ENCODE measurements at places on chromosomes 11 and 22.

GRCh38 chr22:37211075-37211865 lies 1.0 kb downstream of the SSTR3 start:
- no peak for DNase-seq
- H3K27me3 ChIP-seq: no peaks in the 10 kb centered on the region
- H3K4me1 ChIP-seq: peaks cover 7% of the 10 kb centered on the region
- peaks cover 8% of the 10 kb centered on the region for H3K36me3 ChIP-seq
- no peak overlapping the region for H3K27ac ChIP-seq

DNA sequence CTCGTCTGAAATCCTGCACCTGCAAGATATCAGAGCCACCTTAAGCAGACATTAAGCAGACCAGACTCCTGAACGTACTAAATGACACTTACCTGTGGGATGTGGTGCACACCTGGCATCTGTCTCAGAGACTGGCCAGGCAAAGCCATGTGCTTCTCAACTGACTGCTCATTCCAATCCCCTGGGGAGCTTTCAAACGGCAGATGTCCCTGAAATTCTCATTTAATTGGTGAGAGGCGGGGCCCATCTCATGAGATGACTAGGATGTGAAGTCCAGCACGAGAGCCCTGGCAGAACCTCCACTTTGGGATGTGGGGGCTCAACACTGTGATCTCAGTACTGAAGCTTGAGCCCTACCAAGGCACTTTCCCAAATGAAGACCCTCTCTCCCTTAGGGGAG lies 84.9 kb upstream of the HMGXB4 start:
- H3K4me1 ChIP-seq: no peaks in the 10 kb centered on the region
- no peak overlapping the region for H3K27ac ChIP-seq
- H3K36me3 ChIP-seq: no peaks in the 10 kb centered on the region
- no peak overlapping the region for H3K4me3 ChIP-seq
- peaks cover 9% of the 10 kb centered on the region for H3K27me3 ChIP-seq

DNA sequence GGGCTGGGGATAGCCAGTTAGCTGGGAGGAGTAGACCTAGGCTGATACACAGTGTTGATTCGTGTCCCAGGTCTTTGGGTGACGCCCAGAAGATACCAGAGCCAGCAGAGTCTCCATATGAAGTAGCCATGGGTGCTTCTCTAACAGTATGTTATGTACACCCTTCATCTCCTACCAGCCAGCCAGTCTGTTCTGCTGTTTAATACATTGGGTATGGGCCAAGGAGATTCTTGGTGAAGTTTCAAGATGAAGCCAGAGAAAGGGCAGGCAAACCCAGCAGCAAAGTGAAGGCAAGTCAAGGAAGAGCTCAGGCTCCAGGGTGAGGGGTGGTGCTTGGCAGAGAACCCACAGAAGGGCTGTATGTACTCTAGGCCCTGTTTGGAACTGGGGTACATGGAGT lies 56.4 kb downstream of the PPFIBP2 start:
- H3K27ac ChIP-seq: no peak overlapping the region
- no peaks in the 10 kb centered on the region for H3K36me3 ChIP-seq
- no peaks in the 10 kb centered on the region for H3K4me1 ChIP-seq

- H3K4me3 ChIP-seq: no peak overlapping the region
- peaks cover 26% of the 10 kb centered on the region for H3K27me3 ChIP-seq
- H3K27ac ChIP-seq: no peak overlapping the region
- H3K36me3 ChIP-seq: no peaks in the 10 kb centered on the region
Observed at GRCh38 chr11:35937700-35938099, 6.2 kb upstream of the LDLRAD3 start.

- peaks cover 2% of the 10 kb centered on the region for H3K27me3 ChIP-seq
- H3K27ac ChIP-seq: no peak overlapping the region
- H3K4me1 ChIP-seq: no peaks in the 10 kb centered on the region
- H3K4me3 ChIP-seq: no peak overlapping the region
- H3K36me3 ChIP-seq: no peaks in the 10 kb centered on the region
Observed at GRCh38 chr11:130522284-130522961, 74.0 kb downstream of the ADAMTS15 start.

DNA sequence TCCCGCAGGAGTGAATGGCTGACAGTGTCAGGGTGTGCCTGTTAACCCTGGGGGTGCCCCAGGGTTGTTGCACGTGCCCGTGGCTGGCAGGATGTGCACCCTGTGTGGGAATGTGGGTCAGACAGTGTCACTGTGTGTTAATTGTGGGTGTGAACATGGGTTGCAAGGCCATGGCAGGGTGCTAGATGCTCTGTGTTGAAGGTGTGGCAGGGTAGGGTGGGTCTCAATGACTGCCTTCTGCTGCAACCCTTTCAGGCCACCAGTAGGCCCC lies 8.3 kb downstream of the RIN1 start:
- DNase-seq: no peak
- H3K4me1 ChIP-seq: peaks cover 25% of the 10 kb centered on the region
- no peaks in the 10 kb centered on the region for H3K36me3 ChIP-seq

GRCh38 chr11:127136438-127136837 lies 135.9 kb upstream of the KIRREL3 start:
- DNase-seq: no peak
- no peaks in the 10 kb centered on the region for H3K36me3 ChIP-seq
- H3K4me1 ChIP-seq: no peaks in the 10 kb centered on the region
- no peak overlapping the region for H3K27ac ChIP-seq
- H3K4me3 ChIP-seq: no peak overlapping the region

DNA sequence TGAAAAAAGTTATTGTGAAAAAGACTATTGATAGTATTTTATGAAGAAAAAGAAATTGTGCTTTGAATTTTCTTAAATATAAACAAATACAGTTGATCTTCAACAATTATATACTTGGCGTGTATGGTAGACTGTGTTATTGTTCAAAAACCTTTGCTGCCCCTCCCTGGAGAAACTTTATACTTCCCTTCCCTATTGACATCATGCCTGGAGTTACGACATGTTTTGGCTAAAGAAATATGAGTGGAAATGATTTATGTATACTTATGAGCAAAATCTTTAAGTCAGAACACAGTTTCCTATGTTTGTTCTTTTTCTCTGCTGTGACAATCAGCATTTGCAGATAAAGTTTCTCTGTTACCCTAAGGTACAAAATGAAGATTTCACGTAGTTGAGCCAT lies 243.8 kb downstream of the TMEM135 start:
- H3K27ac ChIP-seq: no peak overlapping the region
- no peaks in the 10 kb centered on the region for H3K27me3 ChIP-seq
- peaks cover 3% of the 10 kb centered on the region for H3K36me3 ChIP-seq
- no peak for DNase-seq
- no peaks in the 10 kb centered on the region for H3K4me1 ChIP-seq
- H3K4me3 ChIP-seq: no peak overlapping the region

GRCh38 chr22:32255217-32255616 lies at the start of gene SLC5A4:
SLC5A4 (minus strand) TSS chr22:32255347; CDS start chr22:32255329, 18 bp downstream.
- H3K36me3 ChIP-seq: no peaks in the 10 kb centered on the region
- no peak for DNase-seq
- no peaks in the 10 kb centered on the region for H3K4me1 ChIP-seq
- peaks cover 18% of the 10 kb centered on the region for H3K27me3 ChIP-seq

DNA sequence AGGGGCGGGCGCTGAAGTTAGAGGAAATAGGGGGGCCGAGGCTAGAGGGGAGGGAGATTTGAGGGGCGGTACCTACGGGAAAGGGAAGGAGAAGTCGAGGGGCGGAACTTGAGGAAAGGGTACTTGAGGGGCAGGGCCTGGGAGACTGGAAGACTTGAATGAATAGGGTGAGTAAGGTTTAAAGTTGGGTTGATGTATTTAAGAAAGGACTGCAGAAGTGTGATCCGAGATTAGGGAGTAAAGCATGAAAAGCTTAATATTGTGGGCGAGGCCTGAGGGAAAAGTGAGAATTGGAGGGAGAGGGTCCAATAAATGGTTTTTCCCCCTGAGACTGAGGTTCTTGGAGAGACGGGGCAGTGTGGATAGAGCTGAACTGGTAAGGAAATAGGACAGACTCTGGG lies 723 bp downstream of the HSCB start:
- peak overlapping the region; percentile 70 for H3K27ac ChIP-seq
- no peak for DNase-seq
- H3K4me3 ChIP-seq: peak overlapping the region; percentile 86
- peaks cover 39% of the 10 kb centered on the region for H3K4me1 ChIP-seq
- no peaks in the 10 kb centered on the region for H3K27me3 ChIP-seq

- H3K27me3 ChIP-seq: peaks cover 3% of the 10 kb centered on the region
- no peaks in the 10 kb centered on the region for H3K4me1 ChIP-seq
- H3K27ac ChIP-seq: no peak overlapping the region
Observed at GRCh38 chr22:27086080-27087044, 429.0 kb downstream of the MIAT start.

DNA sequence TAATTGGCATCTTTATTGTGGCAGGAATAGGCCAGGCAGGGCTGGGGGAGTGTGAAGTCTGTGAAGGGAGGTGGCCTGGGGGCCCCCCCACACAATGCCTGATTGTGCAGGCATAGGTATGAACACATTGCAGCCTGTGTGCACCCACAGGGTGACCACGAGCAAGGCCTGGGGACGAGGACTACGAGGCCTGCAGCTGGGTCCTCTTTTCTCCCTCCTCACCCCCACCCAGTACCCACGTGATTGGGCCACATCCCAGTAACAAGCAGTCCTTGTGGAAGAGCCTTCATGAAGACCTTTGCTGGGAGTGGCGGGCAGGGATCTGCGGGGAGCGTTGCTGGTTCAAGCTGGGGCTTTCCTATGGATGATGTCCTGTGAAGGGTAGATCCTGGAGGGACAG lies 29.3 kb downstream of the ZBTB16 start:
- H3K4me1 ChIP-seq: peaks cover 24% of the 10 kb centered on the region
- H3K4me3 ChIP-seq: no peak overlapping the region
- no peak overlapping the region for H3K27ac ChIP-seq
- DNase-seq: no peak
- peaks cover 2% of the 10 kb centered on the region for H3K36me3 ChIP-seq

- DNase-seq: no peak
- no peak overlapping the region for H3K4me3 ChIP-seq
- H3K36me3 ChIP-seq: no peaks in the 10 kb centered on the region
- H3K4me1 ChIP-seq: no peaks in the 10 kb centered on the region
Observed at GRCh38 chr22:29130476-29130875, 57.6 kb downstream of the KREMEN1 start.

- no peak for DNase-seq
- no peaks in the 10 kb centered on the region for H3K36me3 ChIP-seq
- no peak overlapping the region for H3K4me3 ChIP-seq
- H3K27ac ChIP-seq: no peak overlapping the region
- H3K4me1 ChIP-seq: peaks cover 9% of the 10 kb centered on the region
Observed at GRCh38 chr11:66717925-66718319, 11.1 kb downstream of the SPTBN2 start.

GRCh38 chr11:23869671-23870070 lies 627.2 kb upstream of the LUZP2 start:
- H3K36me3 ChIP-seq: no peaks in the 10 kb centered on the region
- no peak overlapping the region for H3K27ac ChIP-seq
- no peak overlapping the region for H3K4me3 ChIP-seq
- H3K4me1 ChIP-seq: no peaks in the 10 kb centered on the region

GRCh38 chr11:86639137-86639536 lies 33.3 kb downstream of the ME3 start:
- peaks cover 46% of the 10 kb centered on the region for H3K4me1 ChIP-seq
- DNase-seq: no peak
- H3K36me3 ChIP-seq: peaks cover 3% of the 10 kb centered on the region
- no peak overlapping the region for H3K27ac ChIP-seq
- H3K27me3 ChIP-seq: peaks cover 23% of the 10 kb centered on the region

- H3K36me3 ChIP-seq: no peaks in the 10 kb centered on the region
- peaks cover 2% of the 10 kb centered on the region for H3K27me3 ChIP-seq
- no peak overlapping the region for H3K4me3 ChIP-seq
- no peak overlapping the region for H3K27ac ChIP-seq
Observed at GRCh38 chr22:49692499-49693225, 135.0 kb downstream of the BRD1 start.

- peaks cover 90% of the 10 kb centered on the region for H3K27me3 ChIP-seq
- DNase-seq: no peak
- H3K36me3 ChIP-seq: peaks cover 2% of the 10 kb centered on the region
- H3K27ac ChIP-seq: no peak overlapping the region
- H3K4me3 ChIP-seq: no peak overlapping the region
Observed at GRCh38 chr22:28952857-28953256, 69.5 kb downstream of the ZNRF3 start.

GRCh38 chr11:76208438-76209374 lies 2.4 kb upstream of the WNT11 start:
- H3K4me3 ChIP-seq: peak overlapping the region; percentile 73
- no peak overlapping the region for H3K27ac ChIP-seq
- DNase-seq: peak; percentile 69
- H3K27me3 ChIP-seq: peaks cover 61% of the 10 kb centered on the region
- H3K36me3 ChIP-seq: no peaks in the 10 kb centered on the region
- peaks cover 12% of the 10 kb centered on the region for H3K4me1 ChIP-seq

- peak; percentile 21 for DNase-seq
- H3K36me3 ChIP-seq: peaks cover 23% of the 10 kb centered on the region
- H3K4me3 ChIP-seq: peak overlapping the region; percentile 29
Observed at GRCh38 chr22:45129703-45130524, 33.8 kb upstream of the NUP50 start.
